RWPE2 (cell line): ENCODE measurements at places on chromosomes 7 and 10.

DNA sequence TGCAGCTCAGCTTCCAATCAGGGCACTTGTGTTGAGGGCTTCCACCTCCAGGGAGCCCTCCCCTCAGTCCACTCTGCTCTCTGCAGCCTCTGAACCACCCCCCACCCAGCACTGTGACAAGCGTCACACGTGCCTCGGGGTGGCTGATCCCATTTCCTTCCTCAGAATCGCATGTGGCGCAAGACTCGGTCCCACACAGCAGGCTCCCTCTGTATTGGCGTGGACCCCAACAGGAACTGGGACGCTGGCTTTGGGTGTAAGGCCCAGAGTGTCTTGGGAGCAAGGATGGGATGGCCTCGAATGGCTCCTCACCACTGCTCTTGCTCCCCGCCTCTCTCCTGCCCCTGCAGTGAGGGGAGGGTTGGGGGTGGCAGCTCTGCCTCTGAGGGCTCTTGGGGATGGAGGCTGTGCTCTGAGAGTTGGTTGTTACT, 4.1 kb downstream of the CPA1 start:
- no peak for DNase-seq

DNA sequence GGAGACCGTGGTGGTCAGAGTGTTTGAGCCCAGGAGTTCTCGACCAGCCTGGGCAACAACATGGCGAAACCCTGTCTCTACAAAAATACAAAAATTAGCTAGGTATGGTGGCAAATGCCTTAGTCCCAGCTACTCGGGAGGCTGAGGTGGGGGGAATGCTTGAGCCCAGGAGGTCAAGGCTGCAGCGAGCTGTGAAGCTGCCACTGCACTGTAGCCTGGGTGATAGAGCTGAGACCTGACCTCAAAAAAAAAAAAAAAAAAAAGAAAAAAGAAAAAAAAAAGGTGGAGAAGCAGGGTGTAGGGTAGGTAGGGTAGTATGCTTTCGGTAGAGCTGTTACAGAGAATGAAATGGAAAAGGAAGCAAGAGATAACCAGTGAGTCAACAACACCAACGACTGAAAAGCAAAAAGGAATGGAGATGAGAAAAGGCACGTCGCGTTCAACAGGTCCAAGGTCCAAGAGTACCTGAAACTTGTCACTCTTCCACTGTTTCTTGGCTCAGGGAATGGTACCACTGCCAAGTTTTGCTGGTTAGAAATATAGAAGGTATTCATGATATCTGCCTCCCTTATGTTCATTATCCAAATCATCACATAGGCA, 4.3 kb upstream of the RSBN1L start:
- DNase-seq, result no peak

DNA sequence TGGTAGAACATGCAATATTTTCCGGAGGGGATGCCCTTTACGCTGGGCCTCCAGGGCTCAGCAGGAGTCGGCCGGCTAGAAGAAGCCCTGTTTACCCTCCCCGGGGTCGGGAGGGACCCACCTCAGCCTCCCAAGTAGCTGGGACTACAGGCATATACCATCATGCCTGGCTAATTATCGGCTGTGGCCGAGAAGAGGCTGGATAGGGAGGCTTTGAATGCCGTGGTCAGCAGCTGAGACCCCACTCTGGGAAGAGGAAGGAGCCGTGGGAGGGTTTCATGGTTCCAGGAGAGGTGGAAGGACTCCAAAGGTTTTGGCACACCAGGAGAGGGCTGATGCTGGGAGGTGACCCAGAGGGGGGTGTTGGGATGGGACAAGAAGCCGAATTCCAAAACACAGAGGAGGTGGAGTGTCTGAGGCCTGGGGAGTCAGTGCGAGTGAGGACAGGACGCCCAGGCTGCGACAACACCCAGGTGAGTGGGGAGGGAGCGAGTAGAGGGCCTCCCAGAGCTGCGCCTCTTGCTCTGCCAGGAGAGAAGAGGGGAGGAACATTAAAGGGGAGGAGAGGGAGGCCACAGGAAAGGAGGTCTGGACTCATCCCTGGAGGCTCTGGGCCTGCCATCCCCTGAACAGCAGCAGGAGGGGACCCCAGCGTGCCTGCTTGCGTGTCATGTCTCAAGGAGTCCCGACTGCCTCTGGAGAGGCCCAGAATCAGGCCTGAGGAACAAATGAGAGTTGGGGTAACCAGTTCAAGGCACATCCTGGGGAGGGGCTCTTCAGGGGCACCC, 19.6 kb downstream of the GRID2IP start:
- DNase-seq, result no peak

GRCh38 chr7:78765943-78766729, 687.3 kb downstream of the MAGI2 start:
- DNase-seq, result no peak

DNA sequence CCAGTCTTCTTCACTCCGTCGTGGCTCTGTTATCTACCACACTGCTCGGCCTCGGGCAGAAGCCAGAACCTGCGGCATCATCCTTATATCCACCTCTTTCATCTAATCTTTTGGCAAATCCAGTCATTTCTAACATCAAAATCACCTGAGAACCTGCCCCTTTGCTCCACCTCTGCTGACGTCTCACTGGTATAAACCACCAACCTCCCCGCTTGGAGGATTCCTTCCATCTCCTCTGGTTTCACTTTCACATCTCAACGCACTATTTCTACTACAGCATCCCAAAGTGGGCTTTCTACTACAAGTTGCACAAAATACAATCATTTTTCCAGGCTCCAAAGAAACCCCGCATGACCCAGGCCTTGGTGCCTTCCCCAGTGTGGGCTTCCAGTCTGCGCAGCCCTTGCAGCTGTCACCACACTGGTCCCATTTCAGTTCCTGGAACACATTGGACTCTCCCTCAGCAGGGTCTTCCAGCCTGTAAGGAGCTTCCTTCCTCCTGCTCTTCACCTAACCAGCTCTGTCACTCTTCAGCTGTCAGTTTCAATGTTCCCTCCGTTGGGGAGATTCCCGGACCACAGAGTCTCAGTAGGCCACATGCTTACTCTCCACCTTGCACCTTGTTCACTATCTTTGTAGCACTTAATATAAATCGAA, 85.0 kb downstream of the PRKCQ start:
- no peak for DNase-seq

DNA sequence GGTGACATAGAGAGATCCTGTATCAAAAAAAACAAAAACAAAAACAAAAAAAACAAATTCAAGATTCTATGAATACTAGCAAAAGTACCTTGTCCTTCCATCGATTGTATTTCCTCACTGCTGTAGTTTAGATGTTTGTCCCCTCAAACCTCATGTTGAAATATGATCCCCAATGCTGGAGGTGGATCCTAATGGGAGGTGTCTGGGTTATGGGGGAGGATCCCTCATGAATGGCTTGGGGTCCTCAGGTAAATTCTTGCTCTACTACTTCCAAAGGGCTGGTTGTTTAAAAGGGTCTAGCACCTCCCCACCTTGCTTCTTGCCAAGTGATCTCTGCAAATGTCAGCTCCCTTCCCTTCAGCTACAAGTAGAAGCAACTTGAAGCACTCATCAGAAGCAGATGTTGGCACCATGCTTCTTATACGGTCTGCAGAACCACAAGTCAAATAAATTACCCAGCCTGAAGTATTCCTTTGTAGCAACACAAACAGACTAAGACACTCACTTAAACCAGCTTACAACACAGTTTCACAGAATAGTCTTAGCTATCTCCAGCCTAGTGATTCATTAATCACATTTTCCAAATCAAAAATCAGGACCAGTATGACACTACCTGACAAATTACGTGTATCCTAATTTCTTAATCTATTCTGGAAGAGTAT, 20.7 kb downstream of the ABI1 start:
- no peak for DNase-seq

DNA sequence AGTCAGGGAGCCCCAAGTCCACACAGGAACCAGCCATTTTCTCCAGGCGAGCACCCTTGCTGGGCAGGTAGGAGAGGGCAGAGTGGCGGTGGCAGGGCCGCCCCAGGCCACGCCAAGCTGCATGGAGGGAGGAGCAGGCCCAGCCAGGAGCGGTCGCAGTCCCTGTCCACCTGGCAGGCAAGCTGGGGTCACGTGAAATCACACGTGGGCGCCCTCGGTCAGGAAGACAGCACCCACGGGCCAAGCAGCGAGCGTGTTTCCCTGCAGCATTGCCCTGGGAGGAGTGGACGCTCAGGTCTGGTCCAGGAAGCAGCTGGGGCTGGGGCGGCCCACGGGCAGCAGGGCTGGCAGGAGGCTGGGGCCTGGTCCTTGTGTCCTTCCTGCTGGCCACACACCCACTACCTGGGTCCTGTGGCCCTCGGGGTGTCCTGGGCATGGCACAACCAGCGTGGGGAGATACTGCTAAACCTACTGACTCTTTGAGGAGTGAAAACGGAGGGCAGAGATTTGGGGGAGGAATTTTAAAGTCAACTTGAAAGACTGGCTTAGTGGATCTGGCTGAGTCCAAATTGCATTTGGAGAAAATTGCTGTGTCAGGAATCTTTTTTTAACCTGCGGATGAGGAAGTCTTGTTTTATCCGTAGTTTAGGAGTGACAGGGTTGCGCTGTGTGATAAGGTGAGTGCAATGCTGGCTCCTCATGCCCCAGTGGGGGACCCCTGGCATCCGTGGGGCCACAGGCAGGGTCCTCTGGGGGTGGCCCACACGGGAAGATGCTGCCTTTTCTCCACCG, 12.2 kb upstream of the ADGRA1 start:
- DNase-seq, result no peak

DNA sequence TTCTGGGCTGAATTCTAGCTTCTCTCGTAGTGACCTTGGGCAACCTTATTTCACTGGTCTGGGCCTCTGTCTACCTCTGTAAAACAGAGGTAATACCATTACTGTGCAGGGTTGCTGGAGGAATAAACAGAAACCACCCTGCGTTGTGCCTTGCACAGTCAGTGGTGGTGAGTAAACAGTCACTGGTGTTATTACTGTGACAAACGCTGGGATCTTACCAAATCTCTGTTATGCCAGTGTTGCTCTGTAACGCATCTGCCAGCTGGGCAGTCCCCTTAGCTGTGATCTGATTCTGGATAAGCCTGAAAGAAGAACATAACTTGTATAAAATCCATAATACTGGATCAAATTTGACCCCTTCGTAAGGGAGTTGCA, 49.4 kb downstream of the NOD1 start:
- no peak for DNase-seq

- DNase-seq, result no peak
Measured at GRCh38 chr7:3243256-3243655, 57.8 kb upstream of the SDK1 start.

DNA sequence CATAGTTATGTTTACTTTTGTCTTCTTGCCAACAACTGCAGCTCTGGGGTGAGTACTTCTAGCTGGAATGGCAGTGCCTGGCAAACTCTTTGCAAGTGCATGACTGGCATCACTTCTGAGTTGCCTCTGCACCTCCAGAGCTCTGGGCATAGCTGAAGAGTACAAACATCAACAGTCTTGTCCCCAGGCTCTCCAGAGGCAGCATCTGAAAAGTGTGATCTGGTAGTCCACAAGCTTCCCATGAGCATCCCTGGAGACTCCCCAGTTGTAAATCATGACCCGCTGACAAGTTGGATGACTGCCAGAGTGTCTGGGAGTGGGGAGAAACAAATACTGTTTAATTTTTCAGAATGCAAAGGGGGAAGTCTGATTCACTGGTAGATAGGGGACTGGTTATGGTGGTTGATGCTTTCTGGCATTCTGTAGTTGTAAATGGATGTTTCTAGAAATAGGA, 138.9 kb upstream of the CDK13 start:
- no peak for DNase-seq

- no peak for DNase-seq
Measured at GRCh38 chr7:133126422-133126821, 44.5 kb upstream of the CHCHD3 start.

GRCh38 chr7:130178251-130178650, 27.0 kb downstream of the TMEM209 start:
- DNase-seq, result no peak

DNA sequence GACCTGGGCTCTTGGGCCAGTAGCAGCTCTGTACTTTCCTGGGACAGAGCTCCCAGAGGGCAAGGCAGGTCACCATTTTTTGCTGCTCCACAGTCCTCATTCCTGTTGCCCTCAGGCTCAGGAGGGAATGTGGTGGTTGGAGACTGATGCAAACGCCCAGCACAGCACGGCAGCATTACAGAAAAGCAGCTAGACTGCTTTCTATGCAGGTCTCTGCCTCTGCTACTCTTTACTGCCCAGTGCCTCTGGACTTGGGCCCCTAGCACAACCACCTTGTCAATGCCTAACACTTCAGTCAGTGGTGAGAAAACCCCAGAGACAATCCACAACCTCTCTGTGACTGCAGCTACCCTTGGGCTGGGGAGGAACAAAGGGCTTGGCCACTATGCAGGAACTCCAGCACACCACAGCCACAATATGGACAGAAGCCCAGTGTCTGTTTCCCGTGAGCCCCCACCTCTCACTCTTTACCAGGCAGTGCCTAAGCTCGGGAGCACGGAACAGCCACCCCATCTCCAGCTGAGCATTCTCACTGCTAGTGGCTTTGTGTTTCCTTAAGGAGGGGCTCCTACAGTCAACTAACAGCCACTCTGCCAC, 790.6 kb downstream of the PCDH15 start:
- DNase-seq, result no peak

DNA sequence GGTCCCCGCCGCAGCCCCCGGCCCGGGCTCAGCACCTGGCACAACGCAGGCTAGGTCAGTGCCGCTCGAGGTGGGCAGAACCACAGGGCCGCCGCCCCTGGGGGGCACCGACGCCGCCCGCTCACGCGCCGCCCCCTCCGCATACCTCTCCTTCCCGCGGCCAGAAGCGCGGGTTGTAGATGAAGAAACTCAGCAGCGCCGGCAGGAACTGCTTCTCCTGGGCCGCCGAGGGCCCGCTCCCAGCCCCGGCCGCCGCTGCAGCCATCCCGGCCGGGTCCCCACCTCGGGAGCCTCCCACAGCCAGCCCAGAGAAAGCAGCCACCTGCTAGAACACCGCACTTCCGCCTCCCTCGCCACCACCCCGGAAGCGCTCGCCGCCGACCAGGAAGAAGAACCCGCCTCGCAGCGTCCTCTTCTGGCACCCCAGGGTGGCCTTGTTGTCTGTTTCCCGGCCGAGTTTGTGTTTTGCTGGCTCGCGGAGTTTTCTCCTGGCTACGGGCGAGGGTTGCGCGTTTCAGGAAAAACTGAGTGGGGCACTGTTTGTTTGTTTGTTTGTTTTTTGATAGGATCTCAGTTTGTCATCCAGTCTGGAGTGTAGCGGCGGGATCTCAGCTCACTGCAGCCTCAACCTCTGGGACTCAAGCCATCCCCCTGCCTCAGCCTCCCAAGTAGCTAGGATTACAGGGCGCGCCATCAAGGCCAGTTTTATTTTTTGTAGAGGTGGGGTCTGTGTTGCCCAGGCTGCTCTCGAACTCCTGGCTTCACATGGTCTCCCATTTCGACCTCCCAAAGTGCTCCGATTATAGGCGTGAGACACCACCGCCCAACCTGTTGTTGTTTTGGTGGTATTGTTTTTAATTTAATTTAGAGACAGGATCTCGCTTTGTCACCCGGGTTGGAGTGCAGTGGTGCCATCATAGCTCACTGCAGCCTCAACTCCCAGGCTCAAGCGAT, 17.7 kb downstream of the OCM2 start:
- DNase-seq, result peak; percentile 80
